ENCODE measurements at places on chromosomes 7 and 10.

- DNase-seq, result no peak
Measured at GRCh38 chr7:69374044-69374425, 224.2 kb upstream of the AUTS2 start.

DNA sequence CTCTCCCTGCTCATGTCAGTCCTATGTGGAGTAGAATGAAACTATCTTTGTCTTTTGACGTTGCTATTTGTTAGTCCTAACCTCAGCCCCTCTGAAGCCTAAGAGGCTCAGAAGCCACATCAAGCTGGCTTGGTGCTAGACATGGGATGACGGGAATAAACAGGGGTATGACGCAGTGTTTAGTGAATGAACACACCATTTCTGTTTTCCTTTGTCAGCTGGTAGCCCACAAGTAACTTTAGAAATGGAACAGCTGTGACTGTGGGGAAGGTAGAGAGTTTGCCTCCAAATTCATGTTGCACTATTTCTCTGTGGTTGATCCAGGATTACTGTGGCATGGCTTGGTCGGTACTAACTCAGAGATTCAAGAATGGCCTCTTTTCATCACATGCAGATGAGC is 31.3 kb downstream of the COX15 start:
- DNase-seq, result no peak

DNA sequence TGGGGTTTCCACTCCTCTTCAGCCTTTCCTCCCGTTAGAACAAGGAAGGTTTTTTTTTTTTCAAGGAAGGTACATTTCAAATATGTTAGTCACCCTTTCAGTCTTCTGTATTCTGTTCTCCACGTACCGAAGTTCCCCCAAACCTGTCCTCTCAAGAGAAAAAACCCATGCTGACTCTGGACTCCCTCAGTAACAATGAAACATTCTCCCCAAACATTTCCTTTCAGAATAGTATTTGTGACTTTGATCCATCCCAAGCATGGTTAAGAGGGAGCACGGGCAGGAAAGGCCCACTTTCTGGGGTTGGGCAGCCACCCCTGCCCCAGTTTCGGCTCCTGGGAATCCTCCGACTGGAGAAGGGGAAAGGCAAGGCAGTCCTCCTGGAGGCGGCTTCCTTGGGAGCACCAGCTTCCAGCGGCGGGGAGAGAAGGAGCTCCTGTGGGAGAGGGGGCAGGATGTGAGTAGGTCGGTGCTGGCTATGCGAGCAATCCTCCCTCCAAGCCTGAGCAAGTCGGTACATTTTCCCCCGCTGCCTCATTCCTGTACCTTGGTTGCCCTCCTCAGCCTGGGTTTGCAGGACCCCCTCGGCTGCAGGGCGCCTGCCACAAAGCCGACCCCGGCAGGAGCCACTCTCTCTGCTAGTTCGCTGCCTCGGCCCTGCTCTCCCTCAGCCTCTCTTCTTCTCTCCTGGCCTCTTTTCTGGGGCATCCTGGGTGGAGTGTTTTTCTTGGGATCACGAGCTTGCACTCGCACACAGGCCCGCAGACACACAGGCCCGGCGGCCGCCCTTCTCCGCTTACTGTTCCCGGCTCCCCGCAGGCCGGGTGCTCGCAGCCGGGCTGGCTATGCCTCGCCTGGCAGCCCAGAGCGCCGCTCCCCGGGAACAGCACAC is 2.1 kb upstream of the HOXA1 start:
- no peak for DNase-seq

DNA sequence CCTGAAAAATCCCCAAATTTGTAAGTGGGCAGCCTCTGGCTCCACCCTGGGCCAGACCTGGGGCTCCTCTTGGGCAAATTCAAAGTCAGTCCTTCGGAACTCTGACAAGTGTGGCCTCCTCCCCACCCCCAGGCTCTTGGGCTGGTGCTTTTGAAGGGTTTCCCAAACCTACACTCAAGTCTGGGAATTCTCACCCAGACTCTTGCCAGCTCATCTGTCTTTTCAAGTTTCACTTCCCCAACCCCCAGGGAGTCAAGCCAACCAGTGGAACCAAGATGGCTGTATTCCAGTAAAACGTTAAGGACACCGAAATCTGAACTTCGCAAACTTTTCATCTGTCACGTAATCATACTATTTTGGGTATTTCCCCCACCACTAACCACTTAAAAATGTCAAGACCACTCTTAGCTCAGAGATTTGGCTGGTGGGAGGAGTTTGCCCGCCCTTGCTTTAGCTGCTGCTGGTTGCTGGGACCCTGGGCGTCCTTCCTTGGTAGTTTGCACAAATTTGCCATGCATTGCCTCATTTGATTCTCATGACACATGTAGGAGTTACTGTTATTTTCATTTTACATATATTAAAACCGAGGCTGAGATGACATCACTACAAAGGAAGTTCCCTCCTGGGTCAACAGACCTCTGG is 1.7 kb upstream of the MYO1G start:
- DNase-seq, result no peak

GRCh38 chr10:33176688-33177087 is 157.8 kb downstream of the NRP1 start:
- DNase-seq, result no peak

GRCh38 chr10:114239117-114239993 is at the start of gene VWA2:
Gene VWA2, plus strand, starts transcription at chr10:114239254. Its CDS starts 9,460 bp downstream, at chr10:114248714.
- no peak for DNase-seq

- DNase-seq, result peak; percentile 7
Measured at GRCh38 chr7:143003393-143004051, 23.4 kb downstream of the OR9A2 start.

DNA sequence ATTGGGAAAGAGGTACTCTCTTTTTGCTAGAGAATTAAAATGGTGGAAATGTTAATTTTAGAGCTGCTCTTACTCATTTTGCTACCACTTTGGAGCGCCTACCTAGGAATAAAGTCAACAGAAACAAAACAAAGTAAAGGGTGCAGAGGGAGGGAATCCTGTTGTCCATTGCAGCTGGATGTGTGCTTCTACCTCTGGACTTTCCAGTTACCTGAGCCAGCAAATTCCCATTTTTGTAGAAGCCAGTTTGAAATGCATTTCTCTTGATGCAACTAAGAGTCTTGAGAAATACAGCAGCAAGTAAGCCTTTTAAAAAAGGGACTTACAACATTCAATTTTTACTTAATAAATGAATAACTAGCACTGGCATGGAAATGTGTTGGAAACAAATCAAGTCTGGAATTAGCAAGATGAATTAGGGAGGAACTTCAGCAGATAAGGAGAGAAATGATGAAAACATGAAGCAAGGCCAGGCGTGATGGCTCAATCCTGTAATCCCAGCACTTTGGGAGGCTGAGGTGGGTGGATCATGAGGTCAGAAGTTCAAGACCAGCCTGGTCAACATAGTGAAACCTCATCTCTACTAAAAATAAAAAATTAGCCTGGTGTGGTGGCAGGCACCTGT is 113.5 kb upstream of the CTTNBP2 start:
- no peak for DNase-seq

- peak; percentile 53 for DNase-seq
Measured at GRCh38 chr7:83936056-83936708, 258.4 kb downstream of the SEMA3A start.

- no peak for DNase-seq
Measured at GRCh38 chr10:83932245-83932644, 207.1 kb upstream of the GHITM start.

DNA sequence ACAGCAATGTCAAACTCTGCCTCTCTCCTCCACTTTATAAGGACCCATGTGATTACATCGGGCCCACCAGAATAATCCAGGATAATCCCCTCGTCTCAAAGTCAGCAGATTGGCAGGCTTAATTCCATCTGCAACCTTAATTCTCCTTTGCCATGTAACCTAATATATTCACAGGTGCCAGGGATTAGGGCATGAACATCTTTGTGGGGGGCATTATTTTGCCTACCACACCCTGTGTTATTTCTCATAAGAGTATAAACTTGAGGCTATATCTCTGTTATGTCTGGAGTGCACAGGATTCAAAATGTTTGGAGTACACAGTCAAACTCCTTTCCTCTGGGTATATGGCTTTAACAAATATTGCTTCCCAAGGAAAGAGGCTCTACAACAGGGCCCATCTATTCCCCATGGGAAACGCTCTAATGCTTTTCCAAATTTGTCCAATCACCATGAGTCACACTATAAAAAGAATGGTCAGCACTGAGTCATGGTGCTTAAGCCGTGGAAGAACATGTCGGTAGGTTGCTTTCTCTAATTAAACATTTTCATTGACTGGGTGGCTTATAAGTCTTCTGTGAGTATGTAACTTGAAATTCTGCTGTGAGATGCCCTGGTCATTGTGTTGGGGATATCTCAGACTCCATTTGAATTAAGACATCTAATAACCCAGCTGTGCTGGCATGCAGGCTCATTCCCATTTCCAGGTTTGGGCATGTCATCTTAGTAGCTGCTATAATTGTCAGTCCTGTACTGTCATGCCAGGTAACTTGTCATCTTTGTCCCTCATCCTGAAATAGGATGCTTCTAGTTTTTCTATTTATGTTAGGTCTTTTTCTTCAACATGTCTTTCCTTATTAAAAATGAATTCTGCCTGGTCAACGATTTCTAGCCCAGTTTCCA is 11.5 kb upstream of the AKR1B10 start:
- DNase-seq, result peak; percentile 61

DNA sequence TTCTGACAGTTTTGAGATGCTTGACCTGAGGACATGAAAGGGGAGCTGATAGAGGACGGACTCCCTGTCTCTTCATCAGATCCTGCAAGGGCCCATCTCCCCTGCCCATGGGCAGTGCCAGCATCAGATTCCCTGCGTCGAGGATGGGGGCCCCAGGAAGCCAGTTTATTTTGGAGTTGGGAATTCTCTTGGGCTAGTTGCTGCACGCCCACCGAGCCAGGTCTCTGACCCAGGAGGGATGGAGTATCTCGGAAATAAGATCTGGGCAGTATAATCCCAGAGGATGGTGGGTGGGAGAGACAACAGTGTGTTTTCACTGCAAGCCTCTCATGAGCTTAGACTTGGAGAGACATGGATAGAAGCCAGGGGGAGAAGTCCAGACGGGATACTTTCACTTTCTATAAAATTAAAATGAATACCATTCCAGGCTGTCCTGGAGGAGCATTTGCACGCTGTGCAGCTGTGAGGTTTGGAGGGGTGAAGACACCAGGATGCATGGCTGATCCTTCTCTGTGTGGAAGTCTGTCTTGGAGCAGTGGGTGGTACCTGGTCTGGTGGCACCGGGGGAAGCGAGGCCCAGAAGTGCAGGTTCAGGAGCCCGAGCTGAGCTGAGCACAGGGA is 25.8 kb downstream of the DOCK1 start:
- DNase-seq, result peak; percentile 16

DNA sequence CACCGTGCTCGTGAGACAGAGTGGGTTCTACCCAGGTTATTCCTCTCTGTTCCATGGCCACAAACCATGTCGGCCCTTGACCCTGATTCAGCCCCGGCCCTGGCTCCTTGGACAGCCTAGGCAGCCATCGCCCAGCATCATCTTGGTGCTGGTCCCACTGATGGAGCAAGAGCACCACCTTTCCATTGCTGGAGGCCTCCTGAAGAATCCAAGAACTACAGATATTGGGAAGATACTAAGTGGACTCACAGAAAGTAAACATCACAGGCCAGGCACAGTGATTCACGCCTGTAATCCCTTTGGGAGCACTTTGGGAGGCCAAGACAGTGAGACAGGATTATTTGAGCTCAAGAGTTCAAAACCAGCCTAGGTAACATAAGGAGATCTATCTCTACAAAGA is 125.1 kb downstream of the NT5C2 start:
- no peak for DNase-seq

GRCh38 chr7:11212816-11213215 is 239.1 kb downstream of the PHF14 start:
- DNase-seq, result peak; percentile 21

DNA sequence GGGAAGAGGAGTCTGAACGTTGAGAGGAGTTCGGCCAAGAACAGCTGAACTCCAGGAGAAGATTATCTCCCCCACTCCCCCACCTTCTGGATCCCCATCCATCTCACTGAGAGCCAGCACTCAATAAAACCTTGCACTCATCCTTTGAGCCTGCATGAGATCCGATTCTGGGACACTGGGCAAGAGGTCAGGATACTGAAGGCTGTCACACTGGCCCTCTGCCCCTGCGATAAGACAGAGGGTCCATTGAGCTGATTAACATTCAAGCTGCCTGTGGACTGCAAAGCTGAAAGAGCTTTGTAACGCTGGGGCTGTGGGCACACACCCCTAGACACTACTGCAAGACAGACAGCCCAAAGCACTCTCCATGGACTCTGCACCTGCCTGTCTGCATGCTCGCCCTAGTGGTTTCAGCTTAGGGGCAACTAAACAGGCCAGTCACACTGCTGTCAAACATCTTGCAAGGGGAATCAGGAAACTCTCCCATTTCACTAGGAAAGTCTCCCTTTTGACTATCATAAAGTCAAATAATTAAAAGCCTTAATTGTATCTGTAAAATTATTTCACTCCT is 42.3 kb upstream of the CNTNAP2 start:
- no peak for DNase-seq

DNA sequence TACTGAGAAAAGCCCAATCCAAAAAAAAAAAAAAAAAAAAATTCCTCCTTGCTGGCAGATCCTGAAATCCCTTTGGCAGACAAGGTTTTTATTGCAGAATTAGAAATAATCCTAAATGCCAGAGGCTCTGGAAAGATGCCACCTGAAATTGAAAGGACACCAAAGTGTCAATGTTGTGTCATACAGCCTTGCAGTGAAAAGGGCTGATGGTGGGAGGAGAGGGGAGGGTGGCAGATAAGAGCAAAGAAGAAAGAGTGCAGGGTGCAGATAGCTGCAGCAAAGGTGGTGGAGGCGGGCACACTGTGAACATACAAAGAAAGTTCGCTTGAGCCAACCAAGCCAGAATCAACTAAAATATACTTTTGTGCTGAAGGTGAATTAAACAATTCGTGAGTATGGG is 8.2 kb upstream of the OPTN start:
- no peak for DNase-seq

DNA sequence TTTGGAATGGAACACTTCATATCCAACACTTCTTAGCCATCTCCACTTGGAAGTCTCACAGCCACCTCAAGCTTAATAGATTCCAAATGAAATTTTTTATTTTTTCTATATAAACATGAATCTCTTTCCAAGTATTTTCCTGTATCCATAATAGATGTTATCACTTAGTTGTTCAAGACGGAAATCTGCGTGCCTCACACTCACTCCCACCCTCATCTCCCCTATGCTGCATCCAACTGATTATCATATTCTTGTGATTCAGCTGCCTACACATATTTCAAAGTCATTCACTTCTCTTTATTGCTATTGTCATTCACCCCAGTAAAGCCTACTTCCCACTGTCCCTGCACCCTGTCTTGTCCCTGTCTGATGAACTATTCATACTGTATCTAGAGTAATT is 70.2 kb upstream of the MKX start:
- no peak for DNase-seq

GRCh38 chr7:47945261-47946015 is 2.8 kb downstream of the PKD1L1 start:
- no peak for DNase-seq

GRCh38 chr10:99966306-99966705 is 43.4 kb downstream of the DNMBP start:
- no peak for DNase-seq

DNA sequence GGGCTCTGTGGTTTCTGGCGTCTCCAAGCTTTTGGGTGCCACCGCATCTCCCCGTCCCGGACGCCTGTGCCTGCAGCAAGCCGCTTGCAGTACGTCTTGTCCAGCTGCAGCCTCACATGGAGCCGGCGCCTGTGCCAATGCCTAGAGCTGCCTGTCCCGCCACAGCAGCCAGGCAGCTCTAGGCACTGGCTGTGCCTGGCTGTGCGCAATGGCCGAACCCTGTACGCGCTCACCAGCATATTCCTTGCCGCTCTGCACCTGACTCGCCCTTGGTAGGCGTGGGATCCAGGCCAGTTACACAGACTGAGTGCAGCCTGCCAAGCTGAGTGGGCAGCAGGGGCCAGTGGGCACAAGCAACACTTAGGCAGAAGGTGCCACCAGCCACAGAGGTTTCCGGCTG is 381.2 kb upstream of the SORCS1 start:
- no peak for DNase-seq
